ENCODE measurements at places on chromosomes 12 and 14.

GRCh38 chr14:102901633-102902032, 20.8 kb upstream of the AMN start:
- DNase-seq, result no peak
- no peaks in the 10 kb centered on the region for H3K27me3 ChIP-seq
- no peak overlapping the region for H3K4me3 ChIP-seq
- no peaks in the 10 kb centered on the region for H3K36me3 ChIP-seq
- H3K27ac ChIP-seq, result no peak overlapping the region

- no peak overlapping the region for H3K4me3 ChIP-seq
- H3K27ac ChIP-seq, result no peak overlapping the region
- H3K27me3 ChIP-seq, result no peaks in the 10 kb centered on the region
- no peaks in the 10 kb centered on the region for H3K4me1 ChIP-seq
- no peak for DNase-seq
Measured at GRCh38 chr12:130463275-130463658, 125.6 kb downstream of the PIWIL1 start.

DNA sequence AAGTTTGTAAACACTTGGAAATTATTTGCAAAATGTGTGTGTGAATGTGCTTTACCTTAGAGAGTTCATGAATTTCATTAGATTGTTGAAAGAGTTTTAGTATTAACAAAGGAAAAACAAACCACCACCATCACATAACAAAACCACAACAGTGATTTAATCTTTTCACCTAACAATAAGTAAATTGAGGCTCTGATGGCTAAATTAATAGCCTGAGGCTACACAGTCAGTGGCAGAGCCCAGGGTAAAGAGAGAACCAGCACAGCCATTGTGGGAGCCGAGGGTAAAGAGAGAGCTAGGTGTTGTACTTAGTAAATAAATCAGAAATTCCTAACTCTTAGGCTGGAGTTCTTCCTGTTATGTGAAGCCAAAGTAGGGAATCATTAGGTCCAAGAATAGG, 51.2 kb upstream of the CAPRIN2 start:
- no peaks in the 10 kb centered on the region for H3K4me1 ChIP-seq

DNA sequence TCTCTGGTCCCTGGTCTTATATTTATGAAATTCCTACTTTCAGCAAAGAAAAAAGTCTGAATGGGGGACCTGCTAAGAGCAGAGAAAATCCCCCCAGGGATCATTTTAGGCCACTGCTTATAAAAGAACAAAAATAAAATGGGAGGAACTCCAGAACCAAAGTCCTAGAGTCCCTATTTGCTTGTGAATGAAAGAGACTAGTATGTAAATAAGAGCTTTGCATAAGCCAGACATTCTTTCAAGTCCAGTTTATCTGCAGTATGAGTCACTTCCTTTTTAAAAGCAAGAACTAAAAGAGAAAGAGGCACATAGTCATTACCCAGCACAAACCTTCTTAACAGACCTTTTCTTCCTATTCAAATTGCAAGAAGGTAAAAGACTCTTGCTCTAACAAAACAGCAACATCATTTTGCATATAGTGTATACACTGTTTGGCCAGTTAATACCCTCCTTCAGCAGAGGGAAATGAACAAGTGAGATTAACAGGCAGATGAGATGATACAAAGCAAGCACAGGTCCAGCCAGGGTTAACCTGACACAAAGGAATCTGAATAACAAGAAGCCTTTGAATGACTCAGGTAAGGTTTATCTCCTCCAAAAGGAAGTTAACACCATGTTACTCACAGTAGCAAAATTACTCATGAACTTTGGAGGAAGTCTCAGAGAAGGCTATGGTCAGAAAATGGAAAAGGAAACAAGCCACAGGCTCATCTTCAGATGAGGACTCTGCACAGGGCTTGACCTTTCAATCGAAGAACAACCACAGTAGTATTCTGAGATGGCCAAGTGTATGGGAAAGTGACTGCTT, 87.3 kb downstream of the PHLDA1 start:
- H3K4me1 ChIP-seq, result no peaks in the 10 kb centered on the region
- no peaks in the 10 kb centered on the region for H3K36me3 ChIP-seq
- H3K27me3 ChIP-seq, result no peaks in the 10 kb centered on the region
- no peak overlapping the region for H3K4me3 ChIP-seq

GRCh38 chr12:109518820-109519665, 41.6 kb downstream of the UBE3B start:
- H3K27me3 ChIP-seq, result no peaks in the 10 kb centered on the region
- H3K36me3 ChIP-seq, result peaks cover 99% of the 10 kb centered on the region
- peak; percentile 46 for DNase-seq
- peak overlapping the region; percentile 18 for H3K27ac ChIP-seq

DNA sequence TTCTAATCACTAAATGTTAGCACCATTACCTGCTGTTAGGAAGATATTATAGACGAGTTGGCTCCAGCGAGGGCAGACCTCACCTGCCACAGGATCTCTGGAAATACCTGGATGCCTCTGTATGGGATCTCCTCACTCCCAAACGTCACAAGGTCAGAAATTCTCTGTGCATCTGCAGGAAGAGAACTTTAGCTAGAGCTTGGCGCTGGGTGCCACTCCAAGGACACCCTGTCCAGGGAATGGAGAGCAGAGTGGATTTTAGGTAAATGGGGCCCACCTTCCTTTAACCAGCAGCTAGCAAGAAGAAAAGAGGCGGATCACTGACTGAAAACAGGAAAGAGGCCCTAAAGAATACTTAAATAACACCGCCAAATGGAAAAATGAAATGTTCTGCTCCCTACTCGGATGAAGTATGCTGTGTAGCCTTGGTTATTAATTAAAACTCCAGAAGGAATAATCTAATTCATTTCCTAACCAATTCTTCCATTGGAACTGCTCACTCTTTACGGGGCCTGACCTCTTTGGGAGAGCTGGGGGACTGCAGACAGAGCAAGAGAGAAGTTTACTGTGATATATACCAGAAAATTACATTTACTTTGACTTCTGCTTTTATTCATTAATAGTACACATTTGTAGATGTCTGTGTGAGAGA, 4.2 kb upstream of the FOXG1 start:
- no peaks in the 10 kb centered on the region for H3K36me3 ChIP-seq
- no peak for DNase-seq
- no peak overlapping the region for H3K4me3 ChIP-seq
- H3K4me1 ChIP-seq, result no peaks in the 10 kb centered on the region
- H3K27ac ChIP-seq, result no peak overlapping the region

DNA sequence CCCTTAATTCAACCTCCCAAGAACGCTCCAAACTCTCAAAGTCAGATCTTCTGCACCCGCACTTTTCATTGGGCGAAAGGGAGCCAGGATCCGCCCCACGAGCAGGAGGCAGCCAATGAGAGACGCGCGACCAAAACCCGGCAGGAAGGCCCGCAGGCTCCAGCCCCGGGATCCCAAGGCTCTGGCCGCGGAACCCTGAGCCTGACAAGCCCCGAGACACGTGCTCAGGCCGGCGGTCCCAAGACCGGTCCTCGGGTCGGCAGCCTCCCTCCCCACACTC, 438 bp downstream of the DDX54 start:
- H3K27ac ChIP-seq, result peak overlapping the region; percentile 73
- H3K36me3 ChIP-seq, result no peaks in the 10 kb centered on the region
- peak; percentile 77 for DNase-seq
- peak overlapping the region; percentile 93 for H3K4me3 ChIP-seq

- peaks cover 6% of the 10 kb centered on the region for H3K36me3 ChIP-seq
- no peak overlapping the region for H3K27ac ChIP-seq
- no peaks in the 10 kb centered on the region for H3K27me3 ChIP-seq
- H3K4me3 ChIP-seq, result no peak overlapping the region
Measured at GRCh38 chr14:89823743-89824142, 130.8 kb downstream of the EFCAB11 start.

DNA sequence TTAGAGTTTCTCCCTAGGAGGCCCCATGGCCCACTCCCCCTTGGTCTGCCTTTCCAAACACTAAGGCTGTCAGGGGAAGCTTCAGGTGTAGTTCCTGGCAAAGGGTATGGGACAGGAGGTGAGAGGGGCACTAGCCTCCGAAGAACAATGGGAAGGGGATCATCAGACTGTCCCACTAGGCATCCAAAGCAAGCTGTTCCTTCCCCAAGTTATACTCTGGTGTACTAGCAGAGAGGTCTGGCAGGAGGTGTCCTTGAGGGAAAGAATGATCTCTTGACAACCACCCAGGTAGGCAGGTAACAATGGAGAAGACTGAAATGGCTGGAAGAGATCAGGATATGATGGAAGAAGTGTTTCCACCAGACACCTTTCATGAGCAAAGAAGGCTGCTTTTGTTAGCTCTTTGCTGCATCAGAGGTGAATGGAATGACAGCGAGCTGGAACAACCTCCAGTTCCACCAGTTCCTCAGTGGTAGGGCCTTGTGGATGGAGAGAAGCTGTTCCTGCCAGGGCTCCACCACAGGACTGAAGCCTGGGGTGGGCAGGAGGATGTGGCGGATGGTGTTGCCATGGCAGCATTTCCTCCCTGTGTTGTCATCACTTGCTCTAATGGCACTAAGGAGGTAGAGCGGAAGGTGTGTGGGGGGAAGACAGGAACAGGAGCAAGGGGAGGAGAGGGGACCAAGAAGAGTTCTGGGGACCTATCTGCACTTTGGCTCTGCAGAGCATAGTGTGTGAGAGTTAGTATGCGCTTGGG, 2.3 kb upstream of the AGAP2 start:
- DNase-seq, result no peak
- H3K36me3 ChIP-seq, result no peaks in the 10 kb centered on the region
- H3K4me1 ChIP-seq, result peaks cover 40% of the 10 kb centered on the region

- DNase-seq, result no peak
- H3K4me1 ChIP-seq, result peaks cover 12% of the 10 kb centered on the region
- no peaks in the 10 kb centered on the region for H3K36me3 ChIP-seq
Measured at GRCh38 chr12:98513379-98514322, 1.7 kb upstream of the TMPO start.

GRCh38 chr12:49555631-49556390, 12.1 kb downstream of the MCRS1 start:
- no peak overlapping the region for H3K4me3 ChIP-seq
- no peak overlapping the region for H3K27ac ChIP-seq
- H3K4me1 ChIP-seq, result no peaks in the 10 kb centered on the region
- no peak for DNase-seq

- no peak for DNase-seq
- H3K27ac ChIP-seq, result no peak overlapping the region
- H3K36me3 ChIP-seq, result no peaks in the 10 kb centered on the region
- H3K4me1 ChIP-seq, result no peaks in the 10 kb centered on the region
Measured at GRCh38 chr12:113232840-113233585, 11.7 kb downstream of the TPCN1 start.

- no peak overlapping the region for H3K27ac ChIP-seq
- peaks cover 18% of the 10 kb centered on the region for H3K4me1 ChIP-seq
- no peak for DNase-seq
- H3K27me3 ChIP-seq, result no peaks in the 10 kb centered on the region
- H3K36me3 ChIP-seq, result no peaks in the 10 kb centered on the region
Measured at GRCh38 chr12:46396826-46397225, 24.3 kb upstream of the SLC38A2 start.

- no peak overlapping the region for H3K27ac ChIP-seq
- H3K4me3 ChIP-seq, result no peak overlapping the region
- no peaks in the 10 kb centered on the region for H3K27me3 ChIP-seq
- H3K36me3 ChIP-seq, result no peaks in the 10 kb centered on the region
Measured at GRCh38 chr12:72246370-72246769, 25.8 kb upstream of the TRHDE start.

DNA sequence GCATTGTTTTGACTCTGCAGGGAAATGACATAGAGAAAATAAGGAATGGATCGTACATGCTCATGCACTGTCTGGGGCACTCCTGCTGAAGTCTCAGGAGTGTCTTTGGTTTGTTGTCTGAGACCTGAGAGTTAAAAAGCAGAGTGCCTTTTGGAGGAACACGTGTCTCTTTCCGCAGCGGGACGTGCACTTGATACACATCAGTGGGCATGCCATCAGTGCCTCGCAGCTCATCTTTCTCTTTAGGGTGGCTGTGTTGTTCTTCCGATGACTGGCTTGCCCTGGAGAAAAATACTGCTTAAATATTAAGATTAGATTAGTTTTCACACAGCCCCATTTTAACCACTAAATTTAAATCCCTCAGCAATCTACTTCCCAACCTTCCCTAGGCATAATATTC, 835.9 kb downstream of the DIO2 start:
- H3K4me3 ChIP-seq, result no peak overlapping the region
- H3K4me1 ChIP-seq, result no peaks in the 10 kb centered on the region
- no peak for DNase-seq
- no peaks in the 10 kb centered on the region for H3K36me3 ChIP-seq
- H3K27me3 ChIP-seq, result no peaks in the 10 kb centered on the region

- DNase-seq, result no peak
- H3K27ac ChIP-seq, result no peak overlapping the region
- H3K4me1 ChIP-seq, result peaks cover 5% of the 10 kb centered on the region
- no peak overlapping the region for H3K4me3 ChIP-seq
- no peaks in the 10 kb centered on the region for H3K36me3 ChIP-seq
Measured at GRCh38 chr12:107765316-107765715, 4.4 kb upstream of the PRDM4 start.

- H3K27ac ChIP-seq, result no peak overlapping the region
- no peaks in the 10 kb centered on the region for H3K27me3 ChIP-seq
- no peaks in the 10 kb centered on the region for H3K36me3 ChIP-seq
- H3K4me3 ChIP-seq, result no peak overlapping the region
- DNase-seq, result no peak
- no peaks in the 10 kb centered on the region for H3K4me1 ChIP-seq
Measured at GRCh38 chr12:117521867-117522266, 160.4 kb upstream of the NOS1 start.

DNA sequence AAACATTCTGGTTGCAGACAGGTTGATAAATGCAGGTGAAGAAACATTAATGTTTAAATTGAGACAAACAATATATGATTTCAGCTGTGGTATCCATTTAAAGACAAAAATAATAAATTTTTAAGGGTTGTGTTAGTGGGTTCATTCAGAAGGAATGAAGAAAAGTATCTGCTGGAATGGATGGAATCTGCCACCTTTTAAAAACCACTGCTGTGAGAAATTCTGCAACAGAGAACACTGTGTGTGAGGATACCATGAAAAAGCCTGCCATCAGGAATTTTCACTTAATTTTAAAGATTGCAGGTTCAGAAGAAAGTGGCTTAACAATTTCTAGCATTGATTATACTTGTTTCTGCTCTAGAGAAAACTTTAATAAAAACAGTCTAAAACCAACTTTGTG, 184.6 kb upstream of the SOX5 start:
- no peak overlapping the region for H3K4me3 ChIP-seq
- no peaks in the 10 kb centered on the region for H3K27me3 ChIP-seq
- H3K36me3 ChIP-seq, result no peaks in the 10 kb centered on the region
- no peak for DNase-seq

- no peaks in the 10 kb centered on the region for H3K36me3 ChIP-seq
- no peak overlapping the region for H3K27ac ChIP-seq
- H3K4me3 ChIP-seq, result no peak overlapping the region
- no peaks in the 10 kb centered on the region for H3K4me1 ChIP-seq
- no peaks in the 10 kb centered on the region for H3K27me3 ChIP-seq
Measured at GRCh38 chr12:96986883-96987523, 79.9 kb downstream of the NEDD1 start.

- no peak for DNase-seq
- no peaks in the 10 kb centered on the region for H3K4me1 ChIP-seq
- H3K4me3 ChIP-seq, result no peak overlapping the region
- H3K27ac ChIP-seq, result no peak overlapping the region
- no peaks in the 10 kb centered on the region for H3K36me3 ChIP-seq
Measured at GRCh38 chr14:43651896-43652295, 855.2 kb downstream of the FSCB start.
